ENCODE measurements at places on chromosomes 6 and 20.

DNA sequence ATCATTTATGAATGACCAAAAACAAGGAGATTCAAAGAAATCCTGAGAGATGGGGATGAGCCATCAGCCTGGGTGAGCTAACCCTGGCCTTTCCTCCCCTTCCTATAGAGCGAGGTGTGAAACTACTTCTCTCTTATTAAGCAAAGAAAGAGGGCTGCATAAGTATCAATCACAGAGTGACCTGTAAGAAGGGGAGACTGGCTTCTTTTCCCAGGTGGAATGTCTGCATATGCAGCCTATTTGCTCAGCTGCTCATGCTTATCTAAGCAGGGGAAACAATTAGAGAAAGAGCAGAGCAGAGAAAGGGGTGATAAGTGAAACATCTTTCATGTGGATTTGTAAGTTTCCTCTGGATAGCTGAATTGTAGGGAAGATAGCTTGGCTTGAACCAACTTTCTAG, 160.0 kb downstream of the PKHD1 start:
- DNase-seq = no peak

- DNase-seq = peak; percentile 31
Measured at GRCh38 chr6:53734473-53735299, 60.1 kb upstream of the LRRC1 start.

GRCh38 chr6:150347845-150348244, 21.0 kb upstream of the IYD start:
- DNase-seq = no peak

DNA sequence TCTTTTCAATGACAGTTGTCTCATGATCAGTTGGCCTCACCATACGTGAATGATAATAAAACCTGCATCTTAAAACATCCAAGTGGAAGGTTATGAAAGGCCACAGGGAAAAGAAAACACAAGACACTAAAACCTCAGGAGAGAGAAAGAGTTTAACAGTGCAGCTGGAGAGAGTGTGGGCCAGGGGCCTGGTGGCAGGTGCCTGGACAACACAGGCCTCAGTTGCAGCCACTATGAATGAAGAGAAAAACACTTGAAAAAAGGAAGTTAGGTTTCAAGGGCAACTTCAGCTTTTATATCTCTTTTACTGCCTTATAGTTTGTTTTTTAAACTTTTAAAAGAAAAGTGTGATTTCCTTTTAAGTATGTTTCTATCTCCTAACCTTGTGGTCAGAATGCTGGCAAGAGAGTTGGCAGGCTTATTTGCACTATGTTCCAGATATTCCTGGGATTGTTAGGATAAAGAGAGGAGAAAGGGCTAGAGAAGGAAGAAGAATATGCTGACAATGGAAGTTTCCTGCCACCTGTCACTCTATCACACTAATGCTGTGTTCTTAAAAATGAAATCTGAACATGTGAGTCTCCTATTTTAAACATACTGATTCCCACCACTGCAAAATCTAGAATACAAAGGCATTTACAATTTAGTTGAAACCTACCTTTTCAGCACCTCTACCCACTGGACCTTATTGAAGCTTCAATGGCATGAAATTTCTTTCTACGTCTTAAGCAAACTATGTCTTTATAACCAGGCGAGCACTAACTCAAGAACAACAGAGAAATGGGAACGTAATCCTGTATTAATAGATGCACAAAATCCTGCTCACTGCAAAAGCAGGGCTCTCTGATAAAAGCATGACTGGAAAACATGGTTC, 222.4 kb downstream of the CD83 start:
- DNase-seq = no peak

GRCh38 chr6:14274016-14274415, 156.4 kb downstream of the CD83 start:
- DNase-seq = no peak

- no peak for DNase-seq
Measured at GRCh38 chr6:38404900-38405556, 234.7 kb downstream of the BTBD9 start.

DNA sequence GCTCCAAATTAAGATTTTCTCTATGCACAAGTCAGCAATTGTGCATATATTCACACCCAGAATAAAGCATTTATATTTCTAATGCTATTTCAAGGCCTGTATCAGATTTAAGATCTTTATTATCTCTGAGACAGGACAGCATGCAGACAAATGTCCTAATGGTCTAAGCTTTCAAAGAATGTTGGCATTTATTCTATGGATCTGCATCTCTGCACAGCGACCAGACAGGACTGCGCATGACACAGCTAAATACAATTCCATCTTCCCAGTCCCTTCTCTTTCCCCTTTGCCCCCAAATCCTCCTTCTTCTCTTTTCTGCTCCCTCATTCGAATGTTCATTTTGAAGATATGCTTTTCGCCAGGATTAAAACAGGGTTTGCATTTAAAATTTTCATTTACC, 478.5 kb downstream of the PKHD1 start:
- no peak for DNase-seq

DNA sequence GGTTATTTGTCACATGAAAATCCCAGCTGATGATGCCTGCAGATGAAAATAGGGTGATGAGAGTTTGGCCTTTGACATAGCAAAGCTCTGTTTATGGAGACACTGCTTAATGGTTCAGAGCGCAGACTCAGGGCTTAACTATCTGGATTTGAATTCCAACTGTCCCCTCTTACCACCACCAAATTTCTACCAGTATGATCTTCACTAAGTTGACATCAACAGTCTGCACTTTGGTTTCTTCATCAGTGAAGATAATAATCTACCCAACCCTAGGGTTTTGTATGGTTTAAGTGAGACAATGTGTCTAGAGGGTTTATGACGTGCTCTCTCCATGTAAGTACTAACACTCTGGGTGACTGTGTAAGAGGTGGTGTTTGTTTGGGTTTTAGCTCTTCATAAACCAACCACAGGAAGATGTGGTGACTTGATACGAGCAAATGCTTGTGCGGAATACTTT, 151.4 kb upstream of the TNFAIP3 start:
- DNase-seq = no peak

DNA sequence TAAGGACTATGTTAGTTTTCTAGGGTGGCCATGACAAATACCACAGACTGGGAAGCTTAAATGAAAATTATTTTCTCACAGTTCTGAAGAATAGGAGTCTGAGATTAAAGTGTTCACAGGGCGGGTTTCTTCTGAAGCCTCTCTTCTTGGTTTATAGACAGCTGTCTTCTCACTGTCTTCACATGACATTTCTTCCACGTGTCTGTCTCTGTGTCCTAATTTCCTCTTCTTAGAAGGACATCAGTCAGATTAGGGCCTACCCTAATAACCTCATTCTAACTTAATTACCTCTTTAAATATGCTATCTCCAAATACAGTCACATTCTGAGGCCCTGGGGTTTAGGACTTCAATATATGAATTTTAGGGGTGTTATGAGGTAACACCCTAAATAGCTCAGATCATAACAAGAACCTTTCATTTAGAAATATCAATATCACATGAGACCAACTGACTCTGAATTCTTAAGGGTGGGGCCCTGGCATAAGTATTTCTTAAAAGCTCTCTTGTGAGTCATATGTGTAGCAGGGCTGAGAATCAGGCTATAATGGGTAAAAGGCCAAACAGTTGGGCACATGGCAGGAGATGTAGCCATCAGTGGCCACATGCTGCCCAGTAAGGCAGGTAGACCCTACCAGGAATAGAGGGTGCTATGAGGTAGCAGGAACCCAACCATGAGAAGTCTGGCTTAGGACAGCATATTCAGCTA, 62.0 kb upstream of the TENT5A start:
- no peak for DNase-seq

DNA sequence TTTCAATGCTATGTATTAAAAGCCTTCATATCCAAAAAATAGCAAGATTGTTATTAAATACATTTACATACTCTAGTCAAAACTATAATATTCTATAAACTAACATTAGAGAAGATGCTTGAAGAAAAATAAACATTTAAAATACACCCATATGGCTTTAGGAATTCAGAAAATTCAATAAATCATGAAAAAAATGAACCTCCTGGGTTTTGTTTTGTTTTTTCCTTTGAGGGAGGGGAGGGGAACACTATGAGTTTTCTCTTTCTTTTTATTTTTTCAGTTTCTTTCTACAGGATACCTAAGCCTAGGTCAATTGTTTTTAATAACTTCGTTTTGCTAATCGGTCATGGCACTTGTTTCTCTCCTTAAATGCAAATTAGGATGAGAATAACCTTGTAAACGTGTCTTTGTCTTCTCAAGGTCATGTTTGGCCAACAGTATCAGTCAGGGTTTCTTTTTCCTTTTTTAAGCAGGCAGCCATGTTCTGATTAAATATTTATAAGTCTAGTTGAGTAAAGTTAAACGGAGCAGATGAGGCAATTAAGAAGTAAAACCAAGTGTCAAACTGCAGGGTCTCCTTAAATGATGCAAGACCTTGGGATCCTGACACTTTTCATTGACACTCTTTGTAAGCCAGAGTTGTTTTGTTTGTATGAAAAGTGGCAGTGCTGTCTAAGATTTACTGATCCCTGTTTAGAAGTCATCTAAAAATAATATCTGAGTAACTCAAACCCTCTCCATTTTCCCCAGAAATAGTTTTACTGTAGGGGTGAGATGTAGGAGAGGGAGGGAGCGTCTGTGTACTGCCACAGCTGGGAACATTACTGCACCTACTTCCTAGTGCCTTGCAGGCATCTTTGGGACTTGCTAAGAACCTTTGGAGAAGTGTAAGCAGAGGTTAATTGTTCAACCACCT, 392.3 kb downstream of the PLCB1 start:
- no peak for DNase-seq

GRCh38 chr6:38549180-38549579, 90.5 kb downstream of the BTBD9 start:
- no peak for DNase-seq

DNA sequence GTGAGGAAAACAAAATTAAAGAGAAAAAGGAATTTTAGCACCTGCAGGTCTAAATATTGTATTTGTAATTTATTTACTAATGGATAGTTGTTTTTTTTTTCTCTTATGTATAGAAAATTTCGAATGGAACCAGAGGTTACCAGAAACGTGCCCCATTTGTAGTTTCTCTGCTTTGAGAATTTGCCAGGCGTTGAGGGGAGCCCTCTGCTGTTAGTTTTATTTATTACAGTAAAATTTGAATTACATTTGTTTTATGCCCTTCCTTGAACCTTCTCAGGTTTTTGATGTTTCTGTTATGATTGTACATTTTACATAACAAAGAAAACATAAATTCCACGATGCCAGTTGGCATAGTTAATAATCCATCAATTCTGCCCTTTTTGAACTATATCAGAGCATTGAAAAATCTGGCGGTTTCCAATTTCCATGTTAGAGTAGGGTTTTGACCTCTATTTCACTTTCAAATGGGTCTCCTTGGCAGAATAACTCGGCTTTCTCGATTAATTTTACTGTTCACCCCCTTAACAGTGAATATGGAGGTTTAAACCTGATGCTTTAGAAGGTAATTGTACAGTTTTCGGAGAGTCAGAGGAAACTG, 35.1 kb upstream of the RFPL4B start:
- DNase-seq = peak; percentile 12

DNA sequence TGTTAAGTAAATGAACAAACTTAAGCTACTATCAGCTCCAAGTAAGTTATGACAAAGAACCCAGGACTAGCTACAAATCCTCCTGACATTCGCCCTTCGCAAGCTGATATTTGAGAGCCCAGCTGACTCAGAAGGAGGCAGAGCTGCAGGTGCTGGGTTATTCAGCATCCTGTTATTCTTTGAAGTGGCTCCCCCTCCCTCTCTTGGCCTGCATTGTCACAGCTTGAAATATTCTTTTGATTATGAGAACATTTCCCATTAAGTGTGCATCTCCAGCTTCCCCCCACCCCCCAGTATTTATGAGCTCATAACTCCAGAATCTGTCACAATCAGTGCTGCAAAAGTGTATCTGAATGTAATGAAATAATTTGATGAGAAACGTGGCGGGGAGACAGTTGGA, 78.8 kb upstream of the RALY start:
- DNase-seq = no peak

DNA sequence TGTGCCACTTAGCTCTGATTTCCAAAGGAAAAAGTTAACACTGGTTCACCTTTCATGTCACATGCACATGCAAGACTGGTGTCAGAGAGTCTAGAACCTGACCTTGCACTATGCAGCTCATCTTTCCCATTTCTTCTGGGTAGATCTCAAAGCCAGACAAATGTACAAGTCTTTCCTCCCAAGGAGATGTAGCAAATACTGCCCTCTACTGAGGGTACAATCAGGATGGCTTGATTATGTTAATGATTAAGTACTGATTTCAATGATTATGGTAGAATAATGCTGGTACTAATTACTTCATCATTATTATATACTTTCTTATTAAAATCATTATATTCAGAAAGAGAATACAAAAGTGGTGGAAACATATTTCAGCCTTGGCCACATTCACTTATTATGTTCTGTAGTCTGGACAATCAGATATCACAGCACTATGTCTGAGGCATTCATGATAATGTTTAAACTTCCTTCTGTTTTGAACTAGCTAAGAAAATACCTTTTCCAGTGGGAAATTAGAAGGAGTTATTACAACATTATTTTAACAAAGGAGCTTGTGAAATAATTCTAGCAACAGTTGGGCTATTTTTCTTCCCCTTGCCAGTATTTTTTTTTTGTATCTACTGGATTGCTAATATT, 68.5 kb upstream of the FOXO3 start:
- no peak for DNase-seq

DNA sequence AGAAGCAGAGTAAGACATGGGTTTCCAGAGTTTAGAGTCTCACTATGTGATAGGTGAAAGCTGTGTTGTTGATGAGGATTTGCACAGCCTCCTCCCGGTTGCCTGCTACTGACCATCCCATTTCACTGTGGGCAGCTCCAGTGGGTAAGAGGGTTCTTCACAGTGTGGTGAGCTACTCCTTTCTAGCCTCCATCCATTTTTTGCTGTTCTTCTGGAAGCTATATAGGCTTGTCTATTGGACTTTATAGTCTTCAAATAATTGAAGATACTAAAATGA, 13.4 kb downstream of the UST start:
- DNase-seq = no peak

GRCh38 chr20:37977338-37977737, 55.9 kb downstream of the TTI1 start:
- DNase-seq = no peak

DNA sequence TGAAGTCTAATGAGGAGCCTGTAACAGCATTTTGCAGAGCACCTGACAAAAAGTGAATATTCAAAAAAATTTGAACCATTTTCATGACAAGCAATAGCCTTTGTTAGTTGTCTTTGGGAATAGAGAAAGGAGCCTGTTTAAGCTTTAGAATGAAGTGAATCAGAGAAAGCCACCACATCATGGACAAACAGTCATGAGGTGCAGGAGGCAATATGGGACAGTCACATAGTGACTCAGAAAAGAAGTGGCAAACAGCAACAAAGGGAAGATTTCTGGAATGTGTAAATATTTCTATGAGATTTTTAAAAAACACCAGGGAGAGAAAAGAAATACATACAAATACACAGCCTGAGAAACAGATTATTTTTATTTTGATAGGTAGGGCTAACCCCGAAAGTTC, 6.6 kb downstream of the KLHL31 start:
- DNase-seq = no peak

DNA sequence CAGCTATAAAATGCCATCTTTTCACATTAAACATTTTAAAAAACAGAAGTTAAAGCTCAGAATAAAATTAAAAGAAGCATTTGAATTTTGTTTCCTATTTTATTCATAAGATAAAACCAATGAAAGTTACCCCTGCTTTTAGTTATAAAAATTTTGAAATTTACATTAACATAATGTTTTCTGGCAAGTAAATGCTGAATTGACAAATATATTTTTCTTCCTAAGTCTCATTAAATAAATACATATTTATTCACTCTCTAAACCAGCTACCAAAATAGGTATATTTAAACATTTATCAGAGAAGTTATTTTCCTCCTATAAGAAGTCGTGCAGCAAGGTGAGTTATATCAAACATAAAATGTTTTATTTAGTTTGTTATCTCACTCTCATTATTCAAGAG, 213.6 kb downstream of the TRDN start:
- no peak for DNase-seq

- DNase-seq = no peak
Measured at GRCh38 chr6:137320271-137320670, 101.1 kb upstream of the IFNGR1 start.
